Uterine smooth muscle cell (primary cell): ENCODE measurements at places on chromosomes 13 and 19. TPM values are rescaled to one million over a fixed set of nuclear protein-coding genes. Genes with fewer than 3 reads are reported as not detected.

The CLC gene
- total RNA-seq: not detected in 2 replicates

The MIA gene
- total RNA-seq: 0.22 and 0.62 TPM in 2 replicates

The FFAR2 gene
- total RNA-seq: not detected in 2 replicates

The PSG6 gene
- total RNA-seq: 0.11 TPM in 1 of 2 replicates, not detected in the other

The ZNF471 gene
- total RNA-seq: 2.3 and 4.4 TPM in 2 replicates

The PLK5 gene
- not detected in 2 replicates for total RNA-seq

The PEG3 gene
- total RNA-seq: 1.9 and 3.9 TPM in 2 replicates

The ZNF667 gene
- total RNA-seq: 1.8 and 5.5 TPM in 2 replicates

The LRG1 gene
- not detected in 2 replicates for total RNA-seq

The SMIM24 gene
- not detected in 2 replicates for total RNA-seq
